ENCODE measurements at places on chromosomes 7 and 10.

GRCh38 chr7:130877236-130877990 is 143.4 kb upstream of the KLF14 start:
- DNase-seq: no peak

- DNase-seq: no peak
These were observed 61.3 kb downstream of the ZNF22 start for GRCh38 chr10:45061982-45062381.

DNA sequence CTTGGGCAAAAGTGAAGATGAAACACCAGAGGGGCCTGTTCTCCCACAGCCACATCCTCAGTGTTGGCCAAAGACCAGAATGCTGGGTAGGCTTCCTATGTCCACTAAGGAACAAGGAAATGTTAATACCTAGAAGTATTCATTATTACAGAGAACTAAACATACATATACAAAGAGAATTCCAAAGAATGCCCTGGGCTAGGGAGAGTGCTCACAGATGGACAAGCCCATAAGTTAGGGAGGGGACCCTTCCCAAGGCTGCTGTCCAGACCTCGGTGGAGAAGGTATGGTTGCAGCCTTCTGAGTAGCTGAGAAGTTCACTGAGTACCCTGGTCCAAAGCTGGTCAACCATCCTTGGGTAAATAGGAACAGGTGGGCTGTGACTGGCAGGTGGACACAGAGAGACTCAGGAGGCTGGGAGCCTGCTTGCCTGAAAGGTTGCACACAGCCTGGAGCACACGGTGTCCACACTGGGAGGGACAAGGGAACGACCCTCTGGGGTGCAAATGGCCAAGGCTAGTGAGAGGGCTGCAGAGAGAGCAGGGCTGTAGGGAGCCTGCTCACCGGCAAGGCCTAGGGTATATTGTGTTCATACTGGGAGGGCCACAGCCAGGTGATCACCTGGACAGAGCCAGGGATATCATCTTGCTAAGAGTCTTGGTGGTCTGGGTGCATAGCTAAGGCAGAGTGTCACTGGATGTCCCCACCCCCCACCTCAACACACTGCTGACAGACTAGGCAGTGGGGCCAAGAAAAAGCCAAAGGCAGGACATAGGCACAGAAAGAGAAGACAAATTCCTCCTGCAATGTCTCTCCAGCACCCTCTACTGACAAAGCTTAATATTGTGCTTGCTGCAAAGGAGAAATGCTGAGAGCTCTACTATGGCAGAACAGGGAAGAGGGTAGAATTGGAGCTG is 40.3 kb downstream of the CPVL start:
- no peak for DNase-seq

GRCh38 chr7:143300959-143301935 is 13.1 kb downstream of the CASP2 start:
- no peak for DNase-seq

DNA sequence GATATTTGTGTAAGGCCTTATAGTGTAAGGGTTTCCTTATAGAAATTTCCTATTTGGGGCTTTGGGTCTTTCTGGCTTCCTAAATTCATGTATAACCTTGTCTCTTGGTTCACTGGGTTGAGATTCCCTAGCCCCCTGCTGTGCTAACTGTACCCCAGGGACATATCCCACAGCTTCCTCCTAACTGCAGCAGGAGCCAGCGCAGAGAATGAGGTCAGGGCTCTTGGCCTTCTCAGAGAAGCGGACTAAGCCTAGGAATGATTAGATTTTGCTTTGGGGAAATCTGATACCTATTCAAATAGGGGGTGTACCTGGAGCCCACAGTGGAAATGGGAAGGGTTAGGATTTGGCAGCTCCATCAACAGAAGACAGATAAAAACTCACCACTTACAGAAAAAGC is 138.1 kb upstream of the EFCAB10 start:
- DNase-seq: no peak

DNA sequence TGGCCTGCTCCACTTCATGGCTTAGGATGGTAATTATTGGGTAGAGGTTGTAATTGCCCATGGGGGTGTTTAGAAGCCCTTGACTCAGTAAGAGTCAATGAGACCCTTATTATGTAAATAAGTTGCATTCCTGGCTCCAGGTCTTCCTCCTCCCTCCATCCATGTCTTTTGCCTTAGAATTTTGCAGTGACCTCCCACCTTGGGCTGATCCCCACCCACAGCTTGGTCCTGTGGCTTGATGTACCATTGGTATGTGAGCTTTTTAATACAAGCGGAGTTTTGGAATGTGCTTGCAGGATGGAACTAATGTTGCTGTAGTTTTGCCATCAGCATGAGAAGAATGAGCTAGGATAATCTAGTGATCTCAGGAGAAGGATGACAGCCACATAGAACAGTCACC is 73.2 kb upstream of the DGKI start:
- no peak for DNase-seq

DNA sequence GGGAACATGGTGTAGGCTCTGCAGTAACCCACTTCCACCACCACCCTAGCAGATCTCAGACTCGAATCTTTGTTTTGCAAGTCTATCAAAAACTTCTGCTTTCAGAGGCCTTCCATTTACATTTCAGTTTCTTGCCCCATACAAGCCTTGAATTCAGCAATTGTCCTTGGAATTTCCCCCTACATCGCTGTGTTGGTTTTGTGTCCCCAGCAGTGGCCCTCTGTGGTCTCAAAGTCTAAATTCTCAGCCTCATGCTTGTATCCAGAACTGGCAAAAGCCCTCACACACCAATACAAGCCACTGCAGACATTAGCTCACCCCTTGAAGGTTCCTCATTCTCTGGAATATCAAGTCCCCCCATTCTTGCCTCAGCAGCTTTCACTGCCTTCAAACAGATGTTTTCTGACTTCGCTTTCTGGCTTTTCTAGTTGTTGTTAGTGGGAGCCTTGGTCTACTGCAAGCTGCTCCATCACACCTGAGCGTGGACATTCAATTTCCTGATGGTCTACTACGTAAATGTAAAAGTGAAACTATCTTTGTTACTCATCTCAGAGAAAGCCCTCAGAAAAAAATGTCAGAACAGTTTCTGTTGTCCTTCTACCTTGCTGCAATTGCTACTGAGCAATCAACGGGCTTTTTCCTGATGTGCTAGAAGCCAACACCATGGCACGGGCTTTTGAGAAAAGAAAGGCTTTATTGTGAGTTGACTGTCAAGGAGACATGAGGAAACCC is 1.8 kb upstream of the NUB1 start:
- DNase-seq: no peak

- DNase-seq: no peak
These were observed 136.4 kb downstream of the DYNC2I1 start for GRCh38 chr7:158992759-158993158.

GRCh38 chr7:26417911-26418413 is 126.3 kb downstream of the SNX10 start:
- DNase-seq: no peak

GRCh38 chr10:132519382-132520176 is 18.0 kb upstream of the INPP5A start:
- DNase-seq: no peak

GRCh38 chr7:3238525-3239210 is 62.4 kb upstream of the SDK1 start:
- no peak for DNase-seq

DNA sequence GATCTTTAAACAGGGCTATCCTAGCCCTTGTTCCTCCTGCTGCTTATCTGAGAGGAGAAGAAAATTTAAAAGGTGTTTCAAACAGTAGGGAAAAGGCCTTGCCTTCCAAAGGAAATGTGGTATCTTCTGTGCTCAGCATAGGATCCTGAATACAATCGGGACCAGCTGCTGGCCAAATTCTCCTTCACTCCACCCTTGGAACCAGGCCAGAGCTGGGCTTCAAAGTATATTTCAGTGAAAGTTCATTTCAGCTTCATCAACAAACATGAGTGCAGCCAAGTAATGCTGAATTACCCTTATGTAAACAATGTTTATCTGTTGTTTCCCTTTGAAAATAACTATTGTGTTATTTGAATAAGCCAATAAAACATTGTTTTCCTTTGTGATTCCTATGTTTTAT is 146.5 kb upstream of the MEOX2 start:
- DNase-seq: no peak

DNA sequence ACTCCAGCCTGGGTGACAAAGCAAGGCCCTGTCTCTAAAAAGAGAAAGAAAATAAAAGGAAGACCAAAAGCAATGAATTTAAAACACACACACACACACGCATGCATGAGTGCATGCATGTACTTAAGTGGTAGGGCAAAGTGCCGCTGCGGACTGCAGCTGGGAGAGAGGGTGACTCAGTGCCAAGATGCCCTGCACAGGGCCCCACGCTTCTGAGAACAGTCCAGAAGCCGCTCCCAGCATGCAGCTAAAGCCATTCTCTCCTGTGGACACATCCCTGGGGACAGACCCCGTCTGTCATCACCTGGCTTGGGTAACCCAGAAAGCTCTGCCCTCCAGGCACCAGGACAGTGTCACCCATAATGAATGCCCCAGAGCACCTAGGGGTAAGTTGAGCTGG is 61.0 kb upstream of the MYL10 start:
- DNase-seq: no peak

DNA sequence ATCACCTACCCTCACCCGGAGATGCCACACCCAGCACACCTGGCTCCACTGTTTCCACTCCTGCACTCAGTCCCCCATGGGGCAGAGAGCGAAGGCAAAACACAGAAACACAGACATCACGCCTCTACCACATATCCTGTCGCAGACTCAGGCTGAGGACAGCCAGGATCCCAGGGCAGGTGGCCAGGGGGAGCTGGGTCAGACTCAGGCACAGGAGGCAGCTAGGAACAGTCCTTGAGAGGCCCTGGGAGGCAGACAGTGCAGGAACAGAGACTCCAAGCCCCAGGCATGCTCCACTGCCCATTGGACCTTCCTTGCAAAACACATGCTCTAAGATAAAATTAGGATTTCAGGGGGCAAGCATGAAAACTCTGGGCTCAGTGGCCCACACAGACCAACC is 154.4 kb upstream of the C7orf33 start:
- no peak for DNase-seq

GRCh38 chr10:99532687-99533495 is at the start of gene NKX2-3:
Gene NKX2-3 (plus strand): TSS chr10:99532942. CDS start chr10:99533132, 190 bp downstream.
- DNase-seq: no peak

- no peak for DNase-seq
These were observed 366 bp upstream of the TAF3 start for GRCh38 chr10:7817984-7818294.

DNA sequence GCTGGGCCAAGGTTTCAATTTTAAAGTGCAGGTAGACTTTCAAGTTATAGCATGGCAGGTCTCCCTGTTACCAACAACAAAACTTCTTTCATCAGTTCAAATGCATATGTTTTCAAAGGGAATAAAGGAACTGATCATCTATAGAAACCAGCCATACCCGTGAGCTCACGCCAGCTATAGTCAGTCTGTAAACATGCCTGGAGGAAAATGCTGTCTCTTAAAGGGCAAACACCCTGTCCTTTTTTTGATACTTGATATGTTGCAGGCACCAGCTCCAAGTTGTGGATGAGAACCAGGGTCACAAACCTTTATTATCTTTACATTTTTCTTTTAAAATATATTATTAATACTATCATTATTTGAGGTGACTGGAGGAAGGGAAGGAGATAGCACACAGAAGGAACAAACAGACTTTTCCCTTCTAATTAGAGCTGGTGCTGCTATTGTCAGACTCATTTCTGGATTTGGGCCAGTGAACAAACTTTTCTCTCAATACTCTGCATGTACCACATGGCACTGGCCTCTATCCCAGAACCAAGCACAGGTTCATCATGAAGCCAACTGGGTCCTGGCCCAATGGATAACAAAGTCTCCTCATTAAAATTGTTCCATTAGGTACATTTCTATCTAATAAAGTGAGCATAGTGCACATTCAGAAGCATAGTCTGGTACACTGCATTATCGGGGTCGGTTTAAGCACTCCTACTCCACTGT is 1102.4 kb downstream of the SORCS3 start:
- no peak for DNase-seq

DNA sequence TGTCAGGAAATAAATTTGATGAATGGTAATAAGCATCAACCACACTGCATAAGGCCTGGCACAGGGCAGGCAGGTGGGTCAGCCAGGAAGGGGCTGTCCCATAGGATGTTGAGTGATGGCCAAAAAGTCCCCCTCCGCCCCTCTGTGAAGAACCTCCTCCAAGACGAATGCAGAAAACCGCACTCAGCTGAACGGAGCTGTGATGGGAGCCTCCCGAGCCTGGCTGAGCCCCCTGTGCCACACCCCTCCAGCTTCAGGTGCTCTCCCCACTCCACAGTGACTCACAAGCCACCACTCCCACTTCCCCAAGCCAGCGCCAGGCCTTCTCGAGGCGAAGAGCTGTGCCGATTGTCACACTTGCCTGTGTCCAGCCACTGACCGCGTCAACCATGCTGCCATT is 184.2 kb downstream of the MAD1L1 start:
- DNase-seq: no peak

DNA sequence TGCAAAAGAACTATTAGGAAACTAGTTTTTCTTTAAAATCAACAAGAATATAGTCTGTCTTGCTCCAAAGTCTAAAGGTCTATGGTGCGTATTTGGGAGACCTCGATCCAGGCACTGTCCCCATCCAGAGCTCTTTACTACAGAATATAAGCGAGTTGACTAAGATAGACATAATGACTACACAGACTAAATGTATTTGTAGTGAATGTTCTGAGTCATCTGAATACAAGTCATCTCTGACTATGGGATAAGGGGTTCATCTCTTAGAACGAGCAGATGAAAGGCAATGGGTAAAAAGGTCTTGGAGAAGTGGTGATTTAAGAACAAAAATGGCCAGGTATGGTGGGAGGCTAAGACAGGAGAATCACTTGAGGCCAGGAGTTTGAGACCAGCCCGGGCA is 136.0 kb upstream of the RSU1 start:
- DNase-seq: no peak

- DNase-seq: no peak
These were observed 18.6 kb downstream of the PDE6C start for GRCh38 chr10:93630625-93631557.

GRCh38 chr10:119375574-119376272 is 166.8 kb downstream of the RGS10 start:
- DNase-seq: no peak

GRCh38 chr7:68537774-68538071 is 1060.6 kb upstream of the AUTS2 start:
- no peak for DNase-seq

DNA sequence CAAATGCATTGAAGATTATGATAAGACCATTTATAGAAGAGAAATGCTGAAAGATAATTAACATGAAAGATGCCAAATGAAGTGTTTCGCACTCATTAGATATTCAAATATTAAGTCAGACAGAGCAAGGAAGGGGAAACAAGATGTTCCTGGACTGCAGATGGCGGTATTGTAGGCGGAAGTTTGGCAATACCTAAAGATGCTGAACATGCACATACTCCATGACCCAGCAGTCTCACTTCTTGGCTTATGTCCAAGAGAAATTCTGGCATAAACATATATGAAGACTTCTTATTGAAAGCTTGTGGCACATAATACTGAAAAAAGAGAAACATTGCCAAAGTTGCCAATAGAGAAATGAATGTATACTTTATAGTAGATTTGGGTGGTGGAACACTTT is 325.4 kb upstream of the SEMA3C start:
- DNase-seq: no peak

DNA sequence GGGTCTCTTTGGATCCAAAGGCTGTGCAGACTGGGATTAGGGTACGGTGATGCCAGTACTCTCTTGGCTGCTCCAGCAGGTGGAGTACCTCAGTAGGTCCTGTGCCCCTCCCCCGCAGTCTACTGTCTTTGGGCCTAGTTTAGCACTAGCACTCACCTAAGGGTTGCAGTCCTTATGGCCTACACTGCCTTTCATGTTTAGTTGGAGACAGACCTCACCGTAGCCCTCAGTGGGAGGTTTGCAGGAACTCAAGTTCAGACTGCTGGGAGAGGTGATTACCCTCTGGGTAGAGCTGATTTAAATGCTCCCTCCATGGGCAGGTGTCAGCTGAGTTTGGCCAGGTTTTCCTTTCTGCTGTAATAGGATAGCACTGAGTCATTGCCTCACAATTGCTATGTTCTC is 210.8 kb upstream of the TMEM196 start:
- DNase-seq: no peak

All from stimulated activated CD8-positive, alpha-beta memory T cell treated with anti-CD3 and anti-CD28 coated beads, Interleukin-2, amount 100 ng/mL, for 1 hour (primary cell).